ENCODE measurements at places on chromosomes 11 and 22. TPM values are rescaled to one million over a fixed set of nuclear protein-coding genes. Genes with fewer than 3 reads are reported as not detected.

Gene C22orf31
- total RNA-seq = not detected

- H3K27ac ChIP-seq = no peak overlapping the region
- no peaks in the 10 kb centered on the region for H3K4me1 ChIP-seq
- no peaks in the 10 kb centered on the region for H3K36me3 ChIP-seq
- DNase-seq = no peak
Observed at GRCh38 chr11:104332110-104332509, 168.2 kb upstream of the PDGFD start.

Gene MYEOV
- 0.83 TPM for total RNA-seq

Gene TRIM34
- total RNA-seq = 5.3 TPM

Gene PLEKHB1
- 1.5 TPM for total RNA-seq

- no peak overlapping the region for H3K27ac ChIP-seq
- peaks cover 28% of the 10 kb centered on the region for H3K36me3 ChIP-seq
- H3K27me3 ChIP-seq = no peaks in the 10 kb centered on the region
- H3K4me1 ChIP-seq = no peaks in the 10 kb centered on the region
Observed at GRCh38 chr11:28058333-28058732, 49.6 kb downstream of the KIF18A start.

GRCh38 chr11:36019722-36020121 is 75.9 kb downstream of the LDLRAD3 start:
- no peak overlapping the region for H3K4me3 ChIP-seq
- H3K36me3 ChIP-seq = no peaks in the 10 kb centered on the region
- no peaks in the 10 kb centered on the region for H3K27me3 ChIP-seq
- H3K27ac ChIP-seq = no peak overlapping the region
- H3K4me1 ChIP-seq = no peaks in the 10 kb centered on the region

DNA sequence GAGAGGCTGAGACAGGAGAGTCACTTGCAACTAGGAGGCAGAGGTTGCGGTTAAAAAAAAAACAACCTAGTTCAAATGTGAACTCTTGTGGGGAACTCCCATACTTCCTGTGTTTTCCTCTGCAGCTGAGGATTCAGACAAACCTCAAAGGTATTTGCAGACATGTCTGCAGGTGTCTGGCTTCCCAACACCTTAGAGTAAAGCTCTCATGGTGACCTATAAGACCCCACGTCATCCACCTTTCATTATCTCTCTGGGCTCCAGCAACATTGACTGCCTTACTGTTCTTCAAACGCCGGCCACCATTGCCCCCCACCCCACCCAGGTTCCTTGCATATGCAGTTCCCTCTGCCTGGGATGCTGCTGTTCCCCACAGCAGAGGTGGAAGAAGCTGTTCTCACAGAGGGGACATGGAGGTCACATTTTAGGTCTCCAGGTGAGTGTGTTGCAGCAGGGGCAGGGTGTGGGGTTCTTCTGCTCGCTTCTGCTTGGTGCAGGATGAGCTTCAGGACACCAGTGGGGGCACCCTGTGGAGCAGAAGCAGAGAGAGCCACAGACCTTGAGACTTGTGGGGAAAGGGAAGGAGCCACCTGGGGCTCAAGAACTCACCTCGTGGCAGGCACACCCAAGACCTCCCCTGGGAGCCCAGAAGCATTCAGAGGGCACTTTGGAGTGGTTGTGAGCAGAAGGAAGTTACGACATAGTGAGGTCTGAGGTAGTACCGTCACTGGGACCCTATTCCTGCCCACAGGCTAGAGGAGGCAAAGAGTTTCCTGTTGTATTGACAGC is 203.2 kb downstream of the CSNK2A3 start:
- H3K27ac ChIP-seq = peak overlapping the region; percentile 75
- H3K36me3 ChIP-seq = peaks cover 6% of the 10 kb centered on the region
- H3K4me3 ChIP-seq = peak overlapping the region; percentile 69
- DNase-seq = peak; percentile 82
